ENCODE measurements at places on chromosomes 2 and 18.

DNA sequence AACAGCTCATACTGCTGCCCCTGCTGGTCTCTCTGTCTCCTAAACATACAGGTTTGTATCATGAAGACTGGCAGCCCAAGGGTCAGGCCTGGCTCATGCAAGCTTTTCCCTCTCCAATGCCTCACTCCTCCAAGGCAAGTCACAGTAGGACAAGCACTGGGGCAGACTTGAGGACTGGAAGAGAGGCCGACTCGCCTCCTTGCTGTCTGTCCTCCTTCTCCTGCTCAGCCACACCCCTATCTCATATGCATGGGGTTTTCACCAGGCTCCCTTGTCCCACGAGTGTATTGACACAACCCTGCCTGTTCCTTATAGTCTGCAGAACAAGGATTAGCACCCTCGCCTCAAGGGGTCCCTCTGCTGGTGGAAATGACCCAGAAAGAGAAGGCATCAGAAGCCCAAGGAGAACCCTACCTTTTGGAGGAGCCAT, 223.7 kb downstream of the SOX11 start:
- no peak for DNase-seq

DNA sequence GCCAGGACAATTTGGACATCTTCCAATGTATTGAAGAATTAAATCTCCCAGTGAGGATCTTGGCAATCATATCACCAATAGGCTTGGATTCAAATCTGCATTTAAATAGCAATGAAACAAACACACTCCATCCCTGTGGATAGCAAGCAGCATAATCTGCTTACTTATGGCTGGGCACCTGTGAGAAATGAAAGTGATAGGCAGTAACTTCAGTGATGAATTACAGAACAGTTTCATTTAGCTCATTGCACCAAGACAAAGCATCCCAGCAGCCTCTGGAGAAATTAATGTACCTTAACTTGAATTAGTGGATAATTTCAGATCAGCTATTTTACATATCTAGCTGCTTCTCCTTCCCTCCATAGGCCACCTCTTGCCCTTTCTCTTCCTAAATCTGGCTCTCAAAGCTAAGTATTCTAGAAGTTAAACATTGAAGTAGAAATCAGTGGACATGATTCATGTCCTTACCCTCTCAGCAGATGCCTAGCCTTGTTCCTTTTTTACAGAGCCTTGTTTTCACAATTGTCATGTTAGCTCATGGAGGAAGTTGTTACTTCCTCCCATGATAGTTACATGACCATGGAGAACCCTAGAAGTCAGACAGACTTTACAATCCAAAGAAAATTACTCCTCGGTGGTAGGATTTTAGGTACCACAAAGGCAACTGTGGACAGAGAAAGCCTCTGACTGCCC, 88.5 kb upstream of the TACR1 start:
- DNase-seq: no peak

DNA sequence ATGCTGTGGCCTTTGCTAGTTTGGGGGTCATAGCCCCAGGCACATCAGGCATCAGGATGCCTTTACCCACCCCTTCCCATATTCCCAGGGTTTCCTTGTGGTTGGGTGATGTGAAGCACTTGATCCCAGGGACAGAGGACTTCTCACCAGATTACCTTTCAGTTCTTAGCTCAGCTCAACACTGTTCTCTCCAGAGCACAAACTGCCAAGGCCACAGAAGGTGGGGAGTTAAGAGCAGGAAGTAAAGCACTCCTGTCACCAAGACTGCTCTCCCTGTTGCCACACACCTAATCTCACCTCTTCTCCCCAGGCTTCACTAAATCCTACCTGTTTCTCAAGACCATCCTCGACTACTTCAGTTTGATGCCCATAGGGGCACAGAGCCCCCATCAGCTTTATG, 25.9 kb downstream of the FHOD3 start:
- DNase-seq: no peak

DNA sequence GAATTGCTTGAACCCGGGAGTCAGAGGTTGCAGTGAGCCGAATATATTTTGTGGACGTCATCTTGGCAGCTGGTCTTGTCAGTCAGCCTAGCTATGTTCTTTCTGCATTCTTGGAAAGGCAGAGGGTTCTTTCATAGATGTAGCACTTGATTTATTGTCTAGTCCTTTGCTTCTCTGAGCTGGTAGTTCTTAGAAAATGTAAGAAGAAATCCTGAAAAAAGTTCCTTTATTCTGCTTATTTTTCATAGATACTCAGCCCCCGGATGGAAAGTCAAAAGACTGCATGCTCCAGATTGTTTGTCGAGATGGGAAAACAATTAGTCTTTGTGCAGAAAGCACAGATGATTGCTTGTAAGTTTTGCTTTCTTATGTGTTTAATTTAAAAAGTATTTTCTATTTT, 21.3 kb downstream of the PLEKHB2 start:
- peak; percentile 48 for DNase-seq

GRCh38 chr2:58182527-58182926, 58.6 kb downstream of the FANCL start:
- no peak for DNase-seq

DNA sequence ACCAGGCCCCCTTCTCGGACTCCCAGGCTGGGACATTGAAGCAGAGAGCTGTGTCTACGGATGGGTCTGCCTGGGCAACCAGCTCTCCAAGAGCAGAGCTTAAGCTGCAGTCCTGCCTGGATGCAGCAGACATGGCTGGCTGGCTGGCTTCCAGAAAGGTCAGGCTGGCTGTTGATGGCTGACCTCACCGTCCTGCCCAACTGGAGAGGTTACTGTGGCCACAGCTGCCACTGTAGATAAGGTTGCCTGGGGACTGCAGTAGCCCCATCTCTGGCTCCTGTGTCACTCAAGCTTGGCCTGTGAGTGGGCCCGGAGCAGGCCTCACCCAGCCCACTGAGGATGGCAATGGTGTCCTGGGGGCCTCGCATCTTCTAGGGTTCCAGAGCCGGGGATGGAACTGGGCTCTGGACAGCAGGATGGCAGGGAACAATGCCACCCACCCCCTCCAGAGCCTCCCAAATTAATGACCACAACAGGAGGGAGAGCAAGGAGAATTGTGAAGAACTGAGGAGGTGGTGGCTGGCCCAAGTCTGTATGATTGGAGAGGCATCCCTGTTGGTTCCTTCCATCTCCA, 37.0 kb upstream of the FOSL2 start:
- peak; percentile 60 for DNase-seq

- no peak for DNase-seq
Measured at GRCh38 chr2:42339191-42339912, 21.7 kb downstream of the COX7A2L start.

- no peak for DNase-seq
Measured at GRCh38 chr18:63624863-63625262, 19.2 kb downstream of the SERPINB4 start.

- no peak for DNase-seq
Measured at GRCh38 chr2:162636206-162636728, 202.3 kb downstream of the KCNH7 start.

DNA sequence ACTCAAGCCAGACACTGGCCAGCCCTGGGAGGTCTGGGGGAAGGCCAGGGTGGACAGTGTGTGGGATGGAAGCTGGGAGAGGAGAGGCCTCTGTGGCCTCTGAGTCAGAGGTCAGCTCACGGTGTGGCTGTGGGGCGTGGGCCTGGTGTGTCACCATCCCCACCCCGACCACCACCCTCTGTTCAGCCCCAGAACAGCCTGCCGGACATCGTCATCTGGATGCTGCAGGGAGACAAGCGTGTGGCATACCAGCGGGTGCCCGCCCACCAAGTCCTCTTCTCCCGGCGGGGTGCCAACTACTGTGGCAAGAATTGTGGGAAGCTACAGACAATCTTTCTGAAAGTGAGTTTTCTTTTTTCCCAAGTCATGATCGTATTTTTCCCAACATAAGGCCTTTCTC, 110.5 kb downstream of the DYSF start:
- DNase-seq: no peak

GRCh38 chr2:240728827-240729226, 37.2 kb downstream of the AQP12A start:
- DNase-seq: no peak

- no peak for DNase-seq
Measured at GRCh38 chr18:12433829-12434540, 26.3 kb downstream of the PRELID3A start.

DNA sequence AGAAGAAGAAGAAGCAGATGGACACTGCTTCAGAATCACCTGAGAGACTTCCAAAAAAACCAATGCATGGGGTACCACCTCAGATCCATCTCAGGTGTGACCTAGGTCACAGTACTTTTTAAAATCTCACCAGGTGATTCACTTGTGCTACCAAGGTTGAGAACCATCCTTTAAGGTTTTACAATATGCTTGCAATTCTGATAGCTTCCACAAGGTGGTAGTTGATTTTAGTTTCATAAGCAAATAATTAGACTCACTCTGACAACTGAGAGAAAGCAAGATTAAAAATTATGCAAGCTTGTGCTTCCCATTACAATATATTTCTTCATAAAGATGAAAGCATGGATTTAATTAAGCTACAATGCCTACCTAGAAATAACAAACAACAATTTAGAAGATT, 355.1 kb downstream of the EN1 start:
- no peak for DNase-seq

DNA sequence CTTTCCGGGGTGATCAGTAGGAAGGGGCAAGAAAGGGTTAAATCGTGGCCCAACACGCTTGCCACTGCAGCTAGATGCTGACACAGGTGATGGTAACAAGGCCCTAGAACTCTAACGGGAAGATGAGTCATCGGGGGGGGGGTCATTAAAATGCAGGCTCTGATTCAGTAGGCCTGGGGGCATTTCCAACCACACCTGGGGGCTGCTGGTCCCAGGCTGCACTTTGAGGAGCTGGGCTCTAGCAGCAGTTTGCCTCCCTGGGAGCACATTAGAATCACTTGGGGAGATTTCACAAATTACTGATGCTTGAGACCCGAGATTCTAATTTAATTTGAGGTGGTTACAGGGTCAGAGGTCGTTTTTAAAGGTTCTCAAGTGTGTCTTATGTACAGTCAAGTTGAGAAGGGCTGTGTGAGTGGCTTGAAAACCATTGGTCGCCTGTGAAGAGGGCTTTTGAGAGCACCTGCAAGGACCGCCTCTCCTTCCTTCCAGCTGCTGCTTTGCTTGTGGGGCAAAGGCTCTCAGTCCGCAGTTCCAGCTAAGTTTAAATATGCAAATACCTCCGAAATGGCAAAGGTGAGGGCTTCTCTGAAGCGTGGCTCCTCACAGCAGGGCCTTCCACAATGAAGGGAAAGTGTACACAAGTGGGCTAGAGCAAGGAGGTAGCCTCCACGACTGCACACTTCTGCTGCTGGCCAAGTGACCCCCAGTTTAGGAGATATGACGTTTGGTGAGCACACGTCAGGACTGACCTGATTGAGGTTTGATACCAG, 128.0 kb upstream of the MSH6 start:
- DNase-seq: no peak

- no peak for DNase-seq
Measured at GRCh38 chr2:19711470-19712372, 190.1 kb downstream of the TTC32 start.

GRCh38 chr2:67486041-67486796, 89.1 kb downstream of the ETAA1 start:
- DNase-seq: peak; percentile 35

DNA sequence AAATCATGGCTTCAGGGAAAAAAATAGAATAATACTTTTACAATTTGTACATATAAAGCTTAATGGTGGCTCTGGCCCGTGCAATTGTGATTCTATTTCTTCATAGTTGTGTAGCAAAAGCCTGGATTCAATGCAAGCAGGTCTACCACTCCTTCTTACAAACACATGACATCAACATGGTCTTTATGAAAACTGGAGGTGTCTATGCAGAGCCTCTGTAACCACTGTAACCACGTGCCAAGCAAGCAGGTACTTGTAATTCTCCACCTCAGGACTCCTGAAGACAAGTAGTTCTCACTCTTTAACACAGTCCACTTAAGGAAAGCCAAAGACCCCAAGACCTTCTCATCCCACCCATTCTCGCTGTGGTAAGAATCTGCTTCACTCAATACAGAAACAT, 62.6 kb downstream of the METTL4 start:
- no peak for DNase-seq

DNA sequence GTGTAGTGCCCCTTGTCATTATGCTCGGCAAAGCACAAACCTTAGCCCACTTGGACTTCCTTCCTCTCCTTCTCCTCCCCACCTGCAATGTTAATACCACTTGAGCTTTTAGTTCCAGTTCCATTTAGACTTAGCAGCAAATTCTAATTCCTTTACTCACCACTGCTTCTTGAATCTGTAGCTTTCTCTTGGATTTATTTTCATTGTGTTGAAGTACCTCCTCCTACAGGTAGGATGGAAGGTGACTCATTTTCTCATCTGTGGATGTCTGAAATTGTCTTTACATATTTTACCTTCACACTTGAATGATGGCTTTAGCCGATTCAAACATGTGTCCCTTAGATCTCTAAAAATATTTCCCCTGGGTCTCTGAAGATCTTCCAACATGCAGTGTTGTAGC, 32.8 kb upstream of the BIN1 start:
- no peak for DNase-seq

GRCh38 chr18:54787121-54787520, 41.2 kb upstream of the RAB27B start:
- DNase-seq: no peak

DNA sequence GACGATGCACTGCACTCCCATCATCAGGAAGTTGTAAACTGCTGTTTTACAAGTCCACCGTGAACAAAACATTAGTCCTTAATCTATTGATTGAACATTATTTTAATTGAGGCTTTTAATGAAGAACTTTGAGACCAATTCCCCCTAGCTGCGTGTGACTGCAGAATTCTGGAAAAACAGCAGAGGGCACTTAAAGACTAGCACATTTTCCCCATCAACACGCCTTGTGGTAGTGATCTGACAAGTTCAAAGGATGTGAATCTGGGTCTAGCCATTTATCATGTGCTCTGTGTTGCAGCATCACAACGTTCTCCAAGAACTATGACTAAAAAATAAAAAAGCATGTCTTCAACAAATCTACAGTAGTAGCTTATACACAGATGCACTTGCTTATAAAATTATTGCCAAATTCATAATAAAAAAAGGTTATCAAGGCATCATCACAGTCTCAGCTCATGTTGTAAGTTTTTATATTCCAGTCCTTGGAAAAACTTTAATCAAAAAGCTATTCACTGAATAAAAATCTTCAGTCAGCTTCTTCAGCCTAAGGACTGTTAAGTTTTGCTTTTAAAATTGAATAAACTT, 35.8 kb downstream of the SKOR2 start:
- no peak for DNase-seq

All from gastrocnemius medialis (tissue), 4 donors.